NCI-H187 (cell line): ENCODE measurements at places on chromosomes 16 and 17.

DNA sequence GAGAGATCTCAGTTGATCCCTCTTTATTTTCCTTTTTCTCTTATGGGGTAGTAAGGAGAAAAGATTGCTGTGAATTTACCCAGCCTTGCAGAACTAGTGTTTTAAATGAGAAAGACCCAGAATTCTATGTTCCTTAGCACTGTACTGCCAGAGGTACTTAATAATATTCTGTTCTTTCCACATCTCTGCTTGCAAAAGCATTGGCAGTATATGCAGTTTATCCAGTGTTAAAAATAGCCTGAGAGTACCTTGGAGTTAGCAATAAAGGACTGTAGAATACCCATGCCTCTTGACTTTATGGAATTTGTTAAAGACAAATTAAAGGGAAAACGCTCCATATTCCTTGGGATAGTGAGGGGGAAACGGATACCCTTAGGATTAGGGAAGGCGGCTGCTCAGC lies 11.9 kb downstream of the SLC7A6 start:
- DNase-seq, result no peak

DNA sequence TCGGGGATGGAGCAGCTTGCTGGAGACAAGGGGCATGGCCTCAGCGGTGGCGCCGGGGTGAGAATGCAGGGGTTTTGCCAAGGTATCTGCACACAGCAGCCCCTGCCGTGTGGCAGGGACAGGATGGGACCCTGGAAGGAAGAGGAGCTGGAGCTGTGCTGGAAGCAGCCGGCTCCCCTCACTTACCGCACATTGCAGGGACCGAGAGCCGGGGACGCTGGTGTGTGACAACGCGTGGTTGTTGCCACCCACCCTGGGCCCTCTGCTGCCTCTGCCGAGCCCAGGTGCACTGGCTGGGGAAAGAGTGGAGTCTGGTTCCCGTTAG lies 3.0 kb downstream of the NUBP2 start:
- DNase-seq, result no peak

- no peak for DNase-seq
Observed at GRCh38 chr17:77852731-77853130, 105.8 kb upstream of the TNRC6C start.

- no peak for DNase-seq
Observed at GRCh38 chr17:74296548-74296936, 22.5 kb downstream of the DNAI2 start.

GRCh38 chr16:67163164-67163998 lies 1.2 kb upstream of the HSF4 start:
- DNase-seq, result peak; percentile 64

DNA sequence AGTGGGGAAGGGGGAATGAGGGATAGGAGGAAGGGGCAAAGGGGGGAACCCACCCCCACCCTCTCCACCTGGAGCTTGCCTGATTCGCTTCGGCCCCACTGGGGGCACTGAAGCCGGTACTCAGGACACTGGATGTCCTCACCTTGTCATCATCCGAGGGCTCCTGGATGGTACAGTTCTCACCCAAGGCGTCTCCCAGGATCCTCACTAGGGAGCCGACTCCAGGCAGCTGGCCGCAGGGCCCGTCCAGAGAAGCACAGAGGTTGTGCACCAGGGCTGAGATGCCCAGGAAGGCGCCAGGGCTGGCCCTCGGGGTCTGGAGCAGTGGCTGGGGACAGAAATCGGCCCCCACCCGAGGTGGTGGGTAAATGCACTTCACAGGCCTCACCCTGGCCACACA lies 92.3 kb downstream of the LITAF start:
- no peak for DNase-seq

DNA sequence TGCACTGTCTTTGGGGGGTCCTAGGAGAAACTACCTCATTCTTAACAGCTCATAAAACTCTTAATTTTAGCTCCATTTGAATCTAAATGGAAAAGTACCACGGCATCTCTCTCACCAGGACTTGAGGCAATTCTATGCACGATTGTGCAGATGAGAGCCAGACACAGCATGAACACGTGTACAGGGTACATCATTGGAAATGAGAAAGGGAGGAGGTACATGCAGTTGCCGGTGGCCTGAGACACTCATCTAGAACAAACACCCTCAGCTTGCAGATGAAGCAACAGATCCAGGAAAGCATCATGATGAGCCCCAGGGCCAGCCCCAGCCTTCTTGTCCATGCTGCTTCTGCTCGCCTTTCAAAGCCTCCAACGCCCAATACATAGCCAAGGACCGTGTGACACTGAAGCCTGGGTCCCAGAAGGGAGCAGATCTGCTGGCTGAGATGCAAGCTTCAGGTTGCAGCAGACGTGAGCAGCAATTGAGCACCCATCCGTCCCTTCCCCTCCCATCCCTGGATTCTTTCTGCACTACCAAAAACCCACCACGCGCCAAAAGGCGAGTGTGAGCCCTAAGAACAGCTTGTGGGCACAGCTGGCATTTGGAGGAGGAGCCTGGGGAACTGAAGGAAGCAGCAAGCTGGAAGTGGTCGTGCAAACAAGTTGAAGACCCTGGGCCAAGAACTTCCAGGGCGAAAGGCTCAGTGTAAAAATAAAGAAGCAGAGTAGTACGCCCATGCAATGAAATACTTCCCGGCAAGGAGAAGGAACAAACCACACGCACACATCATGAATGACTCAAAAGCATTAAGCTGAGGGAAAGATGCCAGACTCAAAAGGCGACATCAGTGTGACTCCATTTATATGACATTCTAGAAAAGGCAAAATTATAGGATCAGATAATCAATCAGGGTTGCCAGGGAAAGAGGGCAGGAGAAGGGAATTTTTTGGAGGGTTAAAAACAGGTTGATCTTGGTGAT lies 7.3 kb upstream of the RCVRN start:
- DNase-seq, result no peak

DNA sequence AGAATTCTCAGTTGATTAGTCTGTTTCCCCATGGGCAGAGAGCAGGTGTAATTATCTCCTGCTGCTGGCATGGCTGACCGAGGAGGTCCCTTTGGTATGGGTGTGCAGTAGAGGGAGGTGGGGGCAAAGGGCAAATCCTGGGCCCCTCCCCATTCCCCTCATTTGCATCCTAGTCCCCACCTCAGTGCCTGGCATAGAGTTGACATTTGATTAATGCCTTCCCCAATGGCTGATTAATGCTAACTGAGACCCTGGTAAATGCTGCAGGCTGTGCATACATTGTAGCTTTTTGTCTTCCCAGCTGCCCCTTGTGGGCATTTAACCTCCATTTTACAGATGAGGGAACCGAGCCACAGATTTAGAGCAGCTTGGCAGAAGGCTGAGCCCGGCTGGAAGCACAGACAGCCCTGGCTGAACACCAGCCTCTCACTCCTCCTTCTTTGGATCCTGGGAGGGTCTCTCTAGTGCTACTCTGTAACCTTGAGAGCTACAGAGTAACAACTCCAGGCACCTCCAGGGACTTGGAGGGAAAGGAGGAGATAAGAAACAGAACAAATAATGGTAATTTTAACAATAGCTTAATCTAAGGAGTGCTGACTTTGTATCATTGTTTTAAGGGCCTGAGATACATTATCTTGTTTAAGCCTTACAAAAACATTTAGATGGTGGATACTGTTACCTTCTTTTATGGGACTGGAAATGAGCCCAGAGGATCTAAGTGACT lies 5.1 kb downstream of the PLCG2 start:
- no peak for DNase-seq

- DNase-seq, result no peak
Observed at GRCh38 chr16:57564571-57565270, 22.3 kb downstream of the ADGRG5 start.

- peak; percentile 83 for DNase-seq
Observed at GRCh38 chr16:68756239-68756915, 19.3 kb downstream of the CDH1 start.

GRCh38 chr17:39573447-39574298 lies 34.0 kb downstream of the NEUROD2 start:
- DNase-seq, result peak; percentile 17

- no peak for DNase-seq
Observed at GRCh38 chr17:44280392-44280937, 12.5 kb upstream of the SLC4A1 start.

DNA sequence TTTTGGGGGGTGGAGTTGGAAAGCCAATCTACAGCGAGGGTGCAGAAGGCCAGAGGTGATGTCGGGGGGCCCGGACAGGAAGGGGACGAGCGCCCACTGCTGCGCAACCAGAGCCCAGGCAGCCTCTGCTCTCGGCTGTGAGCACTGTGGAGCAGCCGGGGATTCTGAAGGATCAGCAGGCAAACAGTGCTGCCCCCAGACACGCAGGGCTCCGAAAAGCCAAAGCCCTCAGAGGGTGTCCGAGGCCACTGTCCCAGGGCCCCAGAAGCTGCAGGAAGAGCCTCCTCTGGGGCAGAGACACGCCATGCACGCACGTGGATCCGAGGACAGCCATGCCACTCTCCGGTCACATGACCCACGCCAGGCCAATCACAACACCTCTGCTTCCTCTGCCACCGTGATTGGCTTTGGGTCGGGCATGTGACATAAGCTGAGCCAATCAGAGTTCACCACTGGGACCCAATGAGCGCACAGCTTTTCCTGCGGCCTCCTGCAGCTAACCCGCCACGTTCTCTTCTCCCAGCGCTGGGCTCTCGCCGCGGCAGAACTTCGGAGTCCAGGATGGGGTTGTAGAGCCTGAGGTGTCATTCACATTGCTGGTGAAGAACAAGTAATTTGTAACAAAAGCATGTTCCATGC lies 40.7 kb downstream of the ACTG1 start:
- no peak for DNase-seq

GRCh38 chr16:87538594-87538993 lies 45.8 kb upstream of the ZCCHC14 start:
- DNase-seq, result no peak

DNA sequence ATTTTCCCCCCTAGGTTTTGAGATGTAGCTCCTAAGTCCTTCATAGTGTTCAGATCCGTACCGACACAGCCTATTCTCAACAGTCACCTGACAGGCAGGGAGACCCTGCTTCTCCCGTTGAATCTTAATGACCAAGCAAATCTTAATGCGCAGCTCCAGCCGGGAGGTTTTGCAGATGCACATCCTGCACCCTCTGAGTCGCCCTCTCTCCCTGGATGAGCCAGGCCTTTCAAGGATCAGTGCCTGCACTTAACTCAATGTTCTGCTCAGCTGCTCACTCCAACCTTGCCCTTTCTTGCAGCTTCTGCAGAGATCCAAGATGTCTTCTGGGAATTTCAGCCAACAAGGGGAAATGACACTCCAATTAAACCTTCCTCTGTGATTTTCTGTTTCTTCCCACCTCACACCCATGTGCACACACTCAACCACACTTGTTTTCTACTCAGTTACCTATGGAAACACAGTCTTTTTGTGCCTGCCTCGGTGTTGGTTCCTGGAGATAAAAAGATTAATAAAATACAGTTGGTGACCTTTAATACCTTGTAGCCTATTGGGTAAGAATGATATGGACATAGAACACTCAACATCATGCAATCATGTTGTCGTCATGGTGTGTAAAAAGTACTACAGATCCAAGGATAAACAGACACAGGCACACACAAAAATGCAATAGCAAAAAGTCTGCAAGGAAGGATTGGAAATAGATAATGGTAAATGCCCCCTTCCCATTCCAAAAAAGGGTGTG lies 76.9 kb upstream of the DYNLRB2 start:
- no peak for DNase-seq

DNA sequence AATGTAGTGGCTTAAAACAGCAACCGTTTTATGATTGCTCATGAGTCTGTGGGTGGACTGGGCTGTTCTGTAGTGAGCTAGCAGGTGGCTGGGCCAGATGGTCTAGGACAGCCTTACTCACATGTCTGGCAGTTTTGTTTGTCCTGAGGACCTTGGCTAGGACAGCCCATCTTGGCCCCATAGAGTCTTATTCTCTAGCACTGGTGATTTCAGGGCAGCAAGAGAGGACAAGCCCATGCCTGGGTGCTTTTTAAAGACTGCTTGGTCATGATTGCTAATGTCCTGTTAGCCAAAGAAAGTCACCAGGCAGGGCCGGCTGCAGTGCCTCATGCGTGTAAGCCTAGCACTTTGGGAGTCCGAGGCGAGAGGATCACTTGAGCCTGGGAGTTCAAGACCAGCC lies 139.8 kb downstream of the KATNIP start:
- no peak for DNase-seq

GRCh38 chr17:33562792-33563191 lies 269.7 kb upstream of the ASIC2 start:
- DNase-seq, result no peak

DNA sequence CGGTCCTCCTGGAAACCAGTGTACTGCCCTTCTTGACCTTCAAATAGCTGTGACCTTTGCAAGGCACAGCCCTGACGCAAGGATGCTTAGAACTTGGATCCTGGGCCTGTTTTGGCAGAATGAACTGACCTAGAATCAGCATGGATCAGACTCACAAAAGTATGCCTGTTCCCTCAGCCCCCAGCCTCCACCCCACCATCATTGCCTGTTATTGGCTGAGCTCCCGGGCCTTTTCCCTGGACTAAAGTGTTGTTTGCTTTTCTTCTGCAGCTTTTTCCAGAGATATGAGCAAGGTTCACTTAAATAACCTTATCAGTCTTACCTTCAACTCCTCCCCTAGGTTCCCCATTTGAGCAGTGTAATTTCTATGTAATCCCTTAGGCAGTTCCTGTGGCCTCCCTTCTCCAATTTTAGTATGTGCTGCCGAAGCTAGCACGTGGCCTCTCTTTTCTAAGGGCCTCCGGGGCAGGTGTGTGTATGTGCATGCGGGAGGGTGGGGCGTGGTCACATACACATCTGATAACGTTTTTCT lies 347.4 kb downstream of the MAF start:
- no peak for DNase-seq

GRCh38 chr16:84514295-84514873 lies 9.9 kb upstream of the MEAK7 start:
- DNase-seq, result no peak

DNA sequence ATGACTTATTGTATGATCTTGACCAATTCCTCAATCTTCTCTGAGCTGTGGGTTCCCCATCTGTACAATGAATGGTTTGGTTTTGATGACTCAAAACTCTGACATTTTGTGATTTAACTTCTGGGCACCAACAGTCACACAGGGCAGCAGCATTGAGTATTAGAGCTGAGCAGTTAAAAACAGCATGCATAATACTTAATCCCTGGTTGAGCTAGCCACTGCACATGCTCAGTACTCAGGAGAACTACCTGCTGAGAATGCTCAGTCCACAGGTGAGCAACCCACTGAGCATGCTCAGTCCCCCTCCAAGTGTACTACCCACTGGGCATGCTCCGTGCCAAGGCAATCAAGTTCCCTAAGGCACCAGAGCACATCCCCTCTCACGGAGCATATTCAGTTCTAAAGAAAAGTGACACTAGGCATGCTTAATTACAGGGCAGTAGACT lies 68.7 kb downstream of the AIPL1 start:
- DNase-seq, result no peak

GRCh38 chr16:70664325-70665112 lies 18.2 kb downstream of the IL34 start:
- no peak for DNase-seq

GRCh38 chr17:46851029-46851741 lies at the start of gene WNT9B:
Gene WNT9B (plus strand): TSS chr17:46851583. CDS start chr17:46851639, 56 bp downstream.
- DNase-seq, result peak; percentile 53
